IMR-90 (cell line): ENCODE measurements at places on chromosomes 6 and 20.

DNA sequence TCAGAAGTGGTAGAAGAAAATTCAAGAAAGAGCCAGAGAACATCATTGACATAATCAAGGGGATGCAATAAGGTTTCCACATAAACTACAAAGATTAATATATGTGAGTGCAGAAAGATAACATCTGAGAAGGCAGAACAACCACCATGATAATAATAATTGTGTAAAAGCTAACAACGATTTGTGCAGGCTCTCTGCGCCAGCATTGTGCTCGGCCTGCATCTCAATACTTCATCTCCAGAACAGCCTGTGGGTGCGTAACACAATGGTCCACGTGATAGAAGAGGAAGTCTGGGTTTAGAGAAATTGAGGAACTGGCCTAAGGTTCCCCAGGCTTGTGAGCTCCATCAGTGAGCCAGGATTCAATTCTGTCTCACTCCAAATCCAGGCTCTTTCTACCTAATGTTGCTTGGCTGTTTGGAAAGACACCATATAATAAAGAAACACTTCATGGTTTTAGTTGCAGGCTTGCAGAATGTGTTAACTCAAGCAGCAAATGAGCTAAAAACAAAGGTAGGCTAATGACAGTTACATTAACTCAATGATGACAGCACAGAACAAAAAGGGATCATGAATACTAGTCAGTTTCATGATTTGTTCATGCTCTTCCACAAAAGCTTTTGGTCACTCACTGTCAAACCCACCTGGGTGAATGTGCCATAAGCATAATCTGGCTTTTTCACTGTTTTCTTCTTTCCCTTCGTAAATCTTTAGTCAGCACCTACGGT is 71.2 kb downstream of the LY86 start:
- DNase-seq, result no peak

DNA sequence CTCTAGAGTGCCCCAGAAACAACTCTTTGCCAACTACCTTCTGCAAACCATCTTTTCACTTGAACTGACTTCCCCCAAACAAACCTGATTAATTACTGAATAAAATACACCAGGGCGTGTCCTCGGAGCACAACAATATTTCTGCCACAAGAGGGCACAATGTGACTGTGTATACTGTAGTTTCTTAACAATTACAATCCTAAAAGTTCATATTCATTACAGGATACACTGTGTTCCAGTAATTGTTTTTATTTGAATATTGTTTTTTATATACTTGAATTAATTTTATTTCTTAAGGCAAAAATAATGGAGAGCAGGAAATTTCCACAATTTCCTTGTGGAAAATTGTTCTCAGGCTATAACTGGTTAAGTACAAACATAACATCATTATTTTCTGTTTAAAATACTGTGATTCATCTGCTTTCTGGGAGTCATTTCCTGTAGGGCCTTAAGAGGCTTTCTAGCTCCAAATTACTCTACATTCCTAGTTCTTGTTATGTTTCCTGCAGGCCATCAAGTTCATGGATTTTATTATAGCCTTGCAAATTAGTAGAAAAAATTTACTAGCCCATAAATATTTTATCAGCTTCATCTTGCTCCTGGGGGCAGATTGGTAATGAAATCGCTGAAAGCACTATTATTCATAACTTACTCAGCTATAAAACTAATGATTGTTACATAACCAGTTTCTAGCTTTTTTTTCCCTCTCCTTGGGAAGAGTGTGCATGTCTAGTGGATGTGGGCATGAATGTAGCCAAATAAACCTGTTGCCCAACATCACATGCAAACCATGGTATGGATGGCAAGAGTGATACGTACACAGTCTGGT is 51.9 kb upstream of the SLC22A16 start:
- peak; percentile 88 for DNase-seq

DNA sequence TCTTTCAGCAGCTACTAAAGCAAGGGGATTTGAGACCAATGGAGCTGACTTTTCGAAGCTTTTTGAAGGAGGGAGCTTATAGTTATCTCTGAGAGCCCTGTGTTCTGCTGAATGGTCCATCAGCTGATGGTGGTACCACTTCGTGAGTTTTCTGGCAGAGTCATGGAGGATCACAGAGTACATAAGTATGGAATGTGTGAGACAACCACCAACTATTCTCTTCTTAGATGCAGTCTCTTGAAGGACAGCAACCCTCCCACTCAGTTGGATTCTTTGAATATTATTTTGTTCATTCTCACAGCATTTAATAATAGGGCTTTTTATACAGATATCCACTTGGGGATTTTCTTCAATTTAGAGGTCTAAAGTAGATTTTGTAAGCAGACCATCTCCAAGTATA is 75.3 kb downstream of the ELOVL2 start:
- DNase-seq, result peak; percentile 95

DNA sequence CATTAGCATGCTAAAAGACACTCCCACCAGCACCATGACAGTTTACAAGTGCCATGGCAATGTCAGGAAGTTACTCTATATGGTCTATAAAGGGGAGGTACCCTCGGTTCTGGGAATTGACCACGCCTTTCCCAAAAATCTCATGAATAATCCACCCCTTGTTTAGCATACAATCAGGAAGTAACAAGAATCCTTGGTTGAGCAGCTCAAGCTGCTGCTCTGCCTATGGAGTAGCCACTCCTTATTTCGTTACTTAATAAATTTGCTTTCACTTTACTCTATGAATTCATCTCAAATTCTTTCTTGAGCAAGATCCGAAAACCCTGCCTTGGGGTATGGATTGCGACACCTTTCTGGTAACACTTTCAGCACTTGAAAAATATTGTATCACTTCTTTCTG is 243.0 kb downstream of the BMP2 start:
- DNase-seq, result no peak

DNA sequence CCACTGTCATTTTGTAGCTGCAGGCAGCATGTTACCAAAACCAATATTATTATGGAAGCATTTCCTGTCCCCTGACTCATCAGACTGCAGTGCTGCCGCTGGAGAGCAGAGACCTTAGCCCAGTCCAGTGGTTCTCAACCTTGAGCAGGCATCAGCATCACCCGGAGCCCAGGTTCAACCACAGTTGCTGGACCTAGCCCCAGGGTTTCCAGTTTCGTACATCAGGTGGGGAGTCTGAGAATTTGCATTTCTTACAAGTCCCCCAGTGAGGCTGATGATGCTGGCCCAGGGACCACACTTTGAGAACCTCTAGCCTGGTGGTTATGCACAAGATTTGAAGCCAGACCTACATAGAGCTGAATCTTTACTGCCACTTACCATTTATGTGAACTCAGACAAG is 47.3 kb downstream of the LY86 start:
- DNase-seq, result no peak

DNA sequence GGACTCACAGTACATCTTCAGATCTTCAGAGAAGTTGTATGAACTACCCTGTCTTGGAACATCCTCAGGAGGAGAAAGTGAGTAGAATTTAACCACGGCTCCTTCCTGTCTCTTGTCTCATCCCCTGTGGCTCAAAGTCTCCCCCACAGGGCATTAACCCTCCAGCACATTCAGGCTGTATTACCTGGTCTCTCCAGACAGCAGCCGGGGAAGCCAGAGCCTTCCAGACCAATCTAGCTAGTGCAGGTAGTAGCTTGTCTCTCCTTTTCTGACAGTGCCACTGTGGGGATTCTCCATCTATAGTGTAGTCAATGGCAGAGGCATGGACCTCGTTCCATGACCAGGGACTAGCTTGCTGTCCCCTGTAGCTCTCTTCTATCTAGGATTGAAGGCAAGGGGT is 16.9 kb upstream of the ELMO2 start:
- no peak for DNase-seq

DNA sequence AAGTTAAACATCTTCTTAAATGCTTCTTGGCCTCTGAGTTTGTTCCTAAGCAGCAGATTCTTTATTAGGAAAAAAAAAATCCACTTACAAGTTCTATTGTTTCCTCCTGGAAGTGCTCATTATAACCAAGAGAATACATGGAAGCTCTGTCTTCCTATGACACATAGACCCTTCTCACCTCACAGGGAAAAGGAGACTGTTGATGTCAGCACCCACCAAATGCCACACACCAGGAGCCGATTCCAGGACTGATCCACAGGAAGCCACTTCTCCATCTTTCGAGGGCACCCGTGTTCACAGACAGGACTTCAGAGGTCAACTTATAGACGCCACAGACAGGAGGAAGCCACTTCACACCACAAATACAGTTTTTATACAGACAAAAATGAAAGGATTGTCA is 13.4 kb upstream of the BNIP5 start:
- DNase-seq, result no peak

DNA sequence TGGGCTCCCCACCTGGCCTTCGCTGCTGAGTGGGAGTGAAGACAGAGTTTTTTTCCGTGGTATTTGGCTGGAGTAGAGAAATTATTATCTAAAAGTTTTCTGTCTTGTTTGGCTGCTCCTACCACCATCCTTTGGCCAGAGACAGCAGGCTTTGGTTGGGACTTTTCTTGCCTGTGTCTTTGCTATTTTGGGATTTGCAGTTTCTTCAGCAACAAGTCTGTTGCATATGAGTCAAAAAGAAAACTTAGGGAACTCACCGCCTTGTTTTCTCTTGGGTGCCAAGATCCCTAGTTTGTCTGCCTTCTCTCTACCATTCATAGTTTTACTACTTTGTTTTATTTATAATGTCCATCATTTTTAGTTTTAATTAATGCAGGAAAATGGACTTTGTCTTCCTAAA is 683.8 kb downstream of the DOK5 start:
- no peak for DNase-seq

DNA sequence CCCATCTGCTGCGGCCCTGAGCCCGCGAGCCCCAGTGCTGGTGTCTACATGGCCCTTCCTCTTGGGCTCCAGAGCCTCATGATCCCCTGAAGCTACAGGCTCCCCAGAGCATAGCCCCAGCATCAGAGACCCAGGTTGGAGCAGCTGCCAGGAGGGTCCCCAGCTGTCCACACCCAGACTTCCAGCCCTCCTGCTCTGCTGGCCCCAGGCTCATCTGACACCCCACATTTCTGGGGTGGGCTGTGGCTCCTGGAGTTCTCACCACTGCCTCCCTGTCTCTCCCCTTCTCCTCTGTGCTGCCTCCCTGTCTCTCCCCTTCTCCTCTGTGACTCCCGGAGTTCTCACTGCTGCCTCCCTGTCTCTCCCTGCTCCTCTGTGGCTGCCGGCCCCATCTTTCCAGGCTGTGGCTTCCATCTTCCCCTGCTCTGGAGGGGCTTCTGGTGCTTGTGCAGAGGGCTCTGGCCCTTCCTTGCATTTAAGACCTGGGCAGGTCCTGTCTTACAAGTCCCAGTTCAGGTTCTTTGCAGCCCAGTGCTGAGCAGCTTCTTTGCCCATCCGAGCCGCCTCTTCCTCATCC is 108.1 kb downstream of the ERMARD start:
- DNase-seq, result no peak

GRCh38 chr20:49291200-49291599 is 13.3 kb upstream of the ZNFX1 start:
- DNase-seq, result no peak

DNA sequence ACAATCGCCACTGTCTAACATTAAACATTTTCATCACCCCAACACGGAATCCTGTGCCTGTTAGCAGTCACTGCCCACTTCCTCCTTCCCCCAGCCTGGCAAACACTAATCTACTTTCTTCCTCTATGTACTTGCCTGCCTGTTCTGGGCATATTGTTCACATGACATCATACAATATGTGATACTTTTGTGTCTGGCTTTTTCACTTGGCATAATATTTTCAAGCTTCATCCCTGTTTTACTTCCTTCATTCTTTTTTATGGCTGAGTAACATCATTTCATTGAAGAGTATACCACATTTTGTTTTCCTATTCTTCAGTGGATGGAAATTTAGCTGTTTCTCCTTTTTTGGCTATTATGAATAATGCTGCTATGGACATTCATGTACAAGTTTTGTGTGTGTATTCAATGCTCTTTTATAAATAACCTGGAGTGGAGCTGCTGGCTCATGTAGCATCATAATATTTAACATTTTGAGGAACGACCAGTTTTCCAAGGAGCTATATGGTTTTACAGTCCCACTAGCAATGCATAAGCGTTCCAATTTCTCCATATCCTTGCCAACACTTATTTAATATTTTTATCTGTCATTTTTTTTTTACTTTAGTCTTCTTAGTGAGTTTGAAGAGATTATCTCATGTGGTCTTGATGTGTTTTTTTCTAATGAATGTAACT is 360.1 kb downstream of the HDGFL1 start:
- DNase-seq, result no peak

- no peak for DNase-seq
Measured at GRCh38 chr6:33642897-33643296, 21.8 kb downstream of the ITPR3 start.

- no peak for DNase-seq
Measured at GRCh38 chr20:43576108-43576507, 14.6 kb upstream of the IFT52 start.

GRCh38 chr20:42775866-42776265 is 413.8 kb downstream of the PTPRT start:
- DNase-seq, result no peak
